ENCODE measurements at places on chromosomes 12 and 14. TPM values are rescaled to one million over a fixed set of nuclear protein-coding genes. Genes with fewer than 3 reads are reported as not detected.

- H3K36me3 ChIP-seq = no peaks in the 10 kb centered on the region
- H3K4me1 ChIP-seq = peaks cover 7% of the 10 kb centered on the region
- peak; percentile 51 for DNase-seq
- no peaks in the 10 kb centered on the region for H3K27me3 ChIP-seq
These were observed 12.0 kb upstream of the BLTP3B start for GRCh38 chr12:100154474-100155247.

GRCh38 chr12:114674251-114675047 is 9.5 kb downstream of the TBX3 start:
- peaks cover 68% of the 10 kb centered on the region for H3K27me3 ChIP-seq
- H3K27ac ChIP-seq = no peak overlapping the region
- no peaks in the 10 kb centered on the region for H3K4me1 ChIP-seq
- no peak overlapping the region for H3K4me3 ChIP-seq
- no peak for DNase-seq

Gene TMCC3
- 13.3 TPM for polyA plus RNA-seq

GRCh38 chr12:47282206-47282605 is 202.4 kb upstream of the AMIGO2 start:
- no peaks in the 10 kb centered on the region for H3K27me3 ChIP-seq
- H3K4me3 ChIP-seq = no peak overlapping the region
- no peaks in the 10 kb centered on the region for H3K36me3 ChIP-seq
- peaks cover 13% of the 10 kb centered on the region for H3K4me1 ChIP-seq

GRCh38 chr12:34292736-34293625 is 270.7 kb downstream of the ALG10 start:
- no peaks in the 10 kb centered on the region for H3K4me1 ChIP-seq
- no peaks in the 10 kb centered on the region for H3K27me3 ChIP-seq
- no peak overlapping the region for H3K27ac ChIP-seq
- H3K36me3 ChIP-seq = no peaks in the 10 kb centered on the region
- DNase-seq = no peak

Gene CCDC88C
- 14.0 TPM for polyA plus RNA-seq

Gene FAM186B
- polyA plus RNA-seq = 0.17 TPM

GRCh38 chr14:54686871-54687749 is 120.2 kb downstream of the SAMD4A start:
- no peaks in the 10 kb centered on the region for H3K27me3 ChIP-seq
- H3K4me3 ChIP-seq = no peak overlapping the region
- H3K4me1 ChIP-seq = peaks cover 19% of the 10 kb centered on the region
- no peaks in the 10 kb centered on the region for H3K36me3 ChIP-seq

Gene GPX2
- not detected for polyA plus RNA-seq

DNA sequence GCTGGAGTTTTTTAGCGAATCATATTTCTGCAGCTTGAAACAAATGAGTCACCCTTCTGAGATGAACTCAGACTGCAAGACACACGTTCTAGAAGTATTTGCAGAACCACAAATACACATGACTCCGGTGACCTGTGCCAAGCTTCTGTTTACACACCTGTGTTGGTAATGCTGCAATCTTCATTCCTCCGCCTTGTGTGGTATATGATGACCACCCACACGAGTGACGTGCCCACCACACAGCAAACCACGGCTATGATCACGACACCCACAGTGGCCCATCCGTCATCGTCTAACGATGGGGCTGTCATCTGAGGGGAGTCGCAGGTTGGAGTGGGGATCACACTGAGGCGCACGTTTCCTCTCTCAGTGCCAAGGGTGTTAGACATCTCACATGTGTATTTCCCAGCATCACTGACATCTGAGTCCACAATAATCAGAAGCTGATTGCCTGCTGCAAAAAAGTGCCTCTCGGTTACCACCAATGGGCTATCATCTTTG is 43.0 kb downstream of the LRIG3 start:
- no peaks in the 10 kb centered on the region for H3K27me3 ChIP-seq
- no peak for DNase-seq
- H3K4me3 ChIP-seq = no peak overlapping the region
- no peaks in the 10 kb centered on the region for H3K4me1 ChIP-seq

DNA sequence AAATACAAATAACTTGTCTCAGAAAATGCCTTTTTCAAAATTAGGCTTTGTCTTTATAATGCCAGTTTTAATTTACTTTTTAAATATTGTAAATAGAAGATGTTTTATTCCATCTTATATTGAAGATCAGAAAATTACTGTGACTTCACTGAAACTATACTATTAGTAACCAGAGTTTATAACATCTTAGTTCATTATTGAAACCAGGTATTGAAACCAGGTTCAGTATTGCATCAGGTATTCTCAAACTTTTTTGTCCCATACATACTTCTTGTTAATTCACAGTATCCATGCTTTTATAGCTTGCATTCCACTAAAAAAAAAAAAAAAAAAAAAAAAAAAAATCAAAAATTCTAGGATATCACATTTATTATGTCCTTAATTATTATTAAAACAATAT is 227.5 kb downstream of the GXYLT1 start:
- DNase-seq = no peak
- no peak overlapping the region for H3K27ac ChIP-seq
- peaks cover 8% of the 10 kb centered on the region for H3K4me1 ChIP-seq

Gene GXYLT1
- 5.1 TPM for polyA plus RNA-seq

GRCh38 chr12:75289753-75290152 is 40.4 kb downstream of the CAPS2 start:
- no peaks in the 10 kb centered on the region for H3K4me1 ChIP-seq
- DNase-seq = no peak
- H3K27me3 ChIP-seq = no peaks in the 10 kb centered on the region
- no peak overlapping the region for H3K27ac ChIP-seq

GRCh38 chr12:45294906-45295305 is 79.0 kb downstream of the ANO6 start:
- H3K36me3 ChIP-seq = no peaks in the 10 kb centered on the region
- no peak overlapping the region for H3K4me3 ChIP-seq
- H3K27ac ChIP-seq = no peak overlapping the region
- no peak for DNase-seq
- H3K4me1 ChIP-seq = peaks cover 8% of the 10 kb centered on the region
- no peaks in the 10 kb centered on the region for H3K27me3 ChIP-seq

- H3K4me1 ChIP-seq = peaks cover 9% of the 10 kb centered on the region
- DNase-seq = no peak
- no peak overlapping the region for H3K27ac ChIP-seq
- no peak overlapping the region for H3K4me3 ChIP-seq
These were observed 186.9 kb downstream of the ALX1 start for GRCh38 chr12:85466890-85467289.

- H3K36me3 ChIP-seq = no peaks in the 10 kb centered on the region
- DNase-seq = no peak
- no peak overlapping the region for H3K27ac ChIP-seq
- peaks cover 20% of the 10 kb centered on the region for H3K27me3 ChIP-seq
- H3K4me1 ChIP-seq = peaks cover 4% of the 10 kb centered on the region
These were observed 5.9 kb downstream of the ADGRD1 start for GRCh38 chr12:130959632-130960031.

- no peak for DNase-seq
- H3K4me1 ChIP-seq = peaks cover 2% of the 10 kb centered on the region
- no peak overlapping the region for H3K27ac ChIP-seq
These were observed 7.7 kb upstream of the ASB2 start for GRCh38 chr14:93984070-93984469.

- peak; percentile 1 for DNase-seq
- no peak overlapping the region for H3K4me3 ChIP-seq
- no peaks in the 10 kb centered on the region for H3K4me1 ChIP-seq
- no peak overlapping the region for H3K27ac ChIP-seq
- H3K36me3 ChIP-seq = no peaks in the 10 kb centered on the region
These were observed 47.4 kb downstream of the AVPR1A start for GRCh38 chr12:63103494-63104131.

- H3K27ac ChIP-seq = peak overlapping the region; percentile 96
- peak; percentile 83 for DNase-seq
- no peaks in the 10 kb centered on the region for H3K27me3 ChIP-seq
These were observed 33.0 kb downstream of the CDKL1 start for GRCh38 chr14:50363714-50364111.

Gene ACVRL1
- not detected for polyA plus RNA-seq

DNA sequence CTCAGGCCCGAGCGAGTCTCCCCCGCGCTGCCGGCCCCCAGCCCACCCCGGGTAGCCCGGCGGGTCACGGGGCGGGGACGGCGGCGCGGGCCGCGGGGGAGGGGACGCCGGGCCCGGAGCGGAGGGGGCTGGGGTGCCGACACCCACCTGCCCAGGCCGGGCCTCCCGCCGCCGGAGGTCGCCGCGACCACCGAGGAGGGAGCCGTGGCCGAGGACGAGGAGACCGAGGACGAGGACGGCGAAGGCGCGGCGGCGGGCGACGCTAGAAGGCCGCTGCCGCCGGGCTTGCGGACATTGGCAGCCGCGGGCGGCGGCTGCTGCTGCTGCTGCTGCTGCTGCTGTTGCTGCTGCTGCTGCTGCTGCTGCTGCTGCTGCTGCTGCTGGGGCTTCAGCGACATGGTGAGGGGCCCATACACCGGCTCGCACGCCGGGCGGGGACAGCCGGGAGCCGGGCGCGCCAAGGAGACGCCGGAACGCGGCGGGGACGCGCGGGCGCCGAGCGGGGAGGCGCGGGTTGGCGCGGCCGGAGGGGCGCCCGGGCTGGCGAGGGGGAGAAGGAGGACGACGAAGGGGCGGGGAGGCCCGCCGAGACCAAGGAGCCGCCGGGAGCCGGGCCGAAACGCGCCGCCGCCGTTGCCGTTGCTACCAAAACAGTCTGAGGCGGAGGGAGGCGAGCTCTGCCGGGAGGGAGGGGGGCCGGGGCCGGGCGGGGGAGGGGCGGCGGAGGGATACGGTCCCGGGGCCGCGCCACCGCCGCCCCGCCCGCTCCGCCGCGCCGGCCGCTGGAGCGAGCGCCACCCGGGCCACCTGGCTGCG is at the start of gene ATXN2:
ATXN2 (minus strand) TSS at position 679 of the 816 bp plus-strand sequence; CDS start at position 398, 281 bp downstream.
- H3K27ac ChIP-seq = peak within 1 kb of the TSS; percentile 93
- H3K36me3 ChIP-seq = no peaks in the 10 kb centered on the region
- H3K4me3 ChIP-seq = peak within 1 kb of the TSS; percentile 98
- H3K4me1 ChIP-seq = peaks cover 22% of the 10 kb centered on the region
- H3K27me3 ChIP-seq = no peaks in the 10 kb centered on the region
- DNase-seq = peak; percentile 30

Gene SETD3
- 22.8 TPM for polyA plus RNA-seq

- peak overlapping the region; percentile 98 for H3K27ac ChIP-seq
- no peaks in the 10 kb centered on the region for H3K36me3 ChIP-seq
- peaks cover 99% of the 10 kb centered on the region for H3K4me1 ChIP-seq
These were observed 6.0 kb downstream of the HDAC7 start for GRCh38 chr12:47813511-47814196.

- H3K27me3 ChIP-seq = peaks cover 49% of the 10 kb centered on the region
- no peak overlapping the region for H3K4me3 ChIP-seq
- no peak for DNase-seq
- H3K36me3 ChIP-seq = no peaks in the 10 kb centered on the region
- H3K27ac ChIP-seq = no peak overlapping the region
These were observed 53.8 kb upstream of the CCDC175 start for GRCh38 chr14:59630288-59630963.

DNA sequence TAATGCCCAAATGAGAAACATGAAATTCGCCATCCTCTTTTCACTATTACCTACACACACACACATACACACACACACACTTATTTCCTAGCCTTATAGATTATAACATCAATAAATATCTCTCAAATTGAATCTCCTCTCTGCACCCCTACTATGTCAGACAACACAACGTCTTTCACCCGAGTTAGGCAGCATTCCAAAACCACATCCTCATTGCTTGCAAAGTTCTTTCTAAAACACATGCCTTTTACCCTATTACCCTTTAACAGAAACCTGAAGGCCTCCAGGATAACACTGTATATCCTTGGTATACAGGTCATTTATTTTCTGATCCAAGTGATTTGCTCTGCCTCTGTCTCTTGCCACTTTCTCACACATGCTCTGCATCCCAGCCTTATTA is 56.3 kb downstream of the KCNH5 start:
- H3K4me3 ChIP-seq = no peak overlapping the region
- no peak overlapping the region for H3K27ac ChIP-seq
- no peaks in the 10 kb centered on the region for H3K36me3 ChIP-seq
- no peak for DNase-seq
- H3K27me3 ChIP-seq = no peaks in the 10 kb centered on the region

Gene TTC6
- not detected for polyA plus RNA-seq

- H3K27ac ChIP-seq = no peak overlapping the region
- H3K4me1 ChIP-seq = peaks cover 4% of the 10 kb centered on the region
- H3K36me3 ChIP-seq = no peaks in the 10 kb centered on the region
- peaks cover 8% of the 10 kb centered on the region for H3K27me3 ChIP-seq
- DNase-seq = no peak
These were observed 159.3 kb downstream of the CAND1 start for GRCh38 chr12:67428431-67428830.

GRCh38 chr12:7751394-7751793 is 4.2 kb upstream of the CLEC4C start:
- no peaks in the 10 kb centered on the region for H3K36me3 ChIP-seq
- no peaks in the 10 kb centered on the region for H3K27me3 ChIP-seq
- H3K4me3 ChIP-seq = no peak overlapping the region
- H3K27ac ChIP-seq = peak overlapping the region; percentile 65

Gene KRT78
- polyA plus RNA-seq = not detected

- no peak overlapping the region for H3K27ac ChIP-seq
- peaks cover 9% of the 10 kb centered on the region for H3K4me1 ChIP-seq
- DNase-seq = no peak
- H3K27me3 ChIP-seq = no peaks in the 10 kb centered on the region
- peaks cover 18% of the 10 kb centered on the region for H3K36me3 ChIP-seq
These were observed 33.8 kb downstream of the GIT2 start for GRCh38 chr12:109962398-109962797.

GRCh38 chr14:72605096-72605920 is 288.6 kb downstream of the DPF3 start:
- H3K27ac ChIP-seq = peak overlapping the region; percentile 42
- H3K36me3 ChIP-seq = no peaks in the 10 kb centered on the region
- peaks cover 7% of the 10 kb centered on the region for H3K4me1 ChIP-seq
- peaks cover 14% of the 10 kb centered on the region for H3K27me3 ChIP-seq

Gene GARIN6
- polyA plus RNA-seq = not detected

Data from naive B cell (primary cell).